ENCODE measurements at places on chromosomes 6 and 20. TPM values are rescaled to one million over a fixed set of nuclear protein-coding genes. Genes with fewer than 3 reads are reported as not detected.
A peak's percentile ranks its signal among the peaks of the same experiment; 100 is the strongest.

Gene CLDN20
- not detected for total RNA-seq

Gene RAET1L
- total RNA-seq, result not detected

GRCh38 chr20:33119725-33120720 is 40.6 kb downstream of the BPIFB4 start:
- DNase-seq, result peak; percentile 3
- no peaks in the 10 kb centered on the region for H3K27me3 ChIP-seq
- H3K27ac ChIP-seq, result no peak overlapping the region
- no peak overlapping the region for H3K4me3 ChIP-seq
- H3K4me1 ChIP-seq, result no peaks in the 10 kb centered on the region

- DNase-seq, result no peak
- no peaks in the 10 kb centered on the region for H3K36me3 ChIP-seq
- H3K27ac ChIP-seq, result no peak overlapping the region
Observed at GRCh38 chr6:156562636-156563035, 214.5 kb upstream of the ARID1B start.

DNA sequence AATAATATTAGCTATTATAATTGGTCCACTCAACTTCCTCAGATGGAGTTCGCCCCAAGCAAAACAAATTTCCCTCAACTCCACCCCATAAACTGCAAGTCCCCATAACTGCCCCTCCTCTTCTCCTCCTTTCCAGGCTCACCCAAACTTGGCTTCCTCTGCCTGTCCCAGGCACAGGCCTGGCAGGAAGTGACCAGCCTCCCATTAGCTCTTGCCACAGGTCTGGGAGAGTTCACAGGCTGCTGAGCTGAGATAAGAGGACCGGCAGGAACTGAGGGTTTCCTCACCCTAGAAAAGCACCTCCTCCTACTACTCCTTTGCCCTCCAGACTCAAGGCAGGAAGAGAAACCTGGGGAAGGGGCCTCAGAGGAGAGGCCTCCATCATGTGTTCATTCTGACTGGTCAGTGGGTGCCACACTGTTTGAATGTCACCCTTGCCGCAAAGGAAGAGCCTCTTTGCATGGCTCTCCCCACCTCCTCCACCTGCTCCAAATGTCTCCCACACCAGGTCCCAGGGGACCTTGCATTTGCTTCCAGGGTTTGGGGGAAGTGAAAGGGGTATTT is 24.5 kb upstream of the SMIM29 start:
- H3K27ac ChIP-seq, result no peak overlapping the region
- no peak overlapping the region for H3K4me3 ChIP-seq
- no peaks in the 10 kb centered on the region for H3K36me3 ChIP-seq
- no peaks in the 10 kb centered on the region for H3K4me1 ChIP-seq

DNA sequence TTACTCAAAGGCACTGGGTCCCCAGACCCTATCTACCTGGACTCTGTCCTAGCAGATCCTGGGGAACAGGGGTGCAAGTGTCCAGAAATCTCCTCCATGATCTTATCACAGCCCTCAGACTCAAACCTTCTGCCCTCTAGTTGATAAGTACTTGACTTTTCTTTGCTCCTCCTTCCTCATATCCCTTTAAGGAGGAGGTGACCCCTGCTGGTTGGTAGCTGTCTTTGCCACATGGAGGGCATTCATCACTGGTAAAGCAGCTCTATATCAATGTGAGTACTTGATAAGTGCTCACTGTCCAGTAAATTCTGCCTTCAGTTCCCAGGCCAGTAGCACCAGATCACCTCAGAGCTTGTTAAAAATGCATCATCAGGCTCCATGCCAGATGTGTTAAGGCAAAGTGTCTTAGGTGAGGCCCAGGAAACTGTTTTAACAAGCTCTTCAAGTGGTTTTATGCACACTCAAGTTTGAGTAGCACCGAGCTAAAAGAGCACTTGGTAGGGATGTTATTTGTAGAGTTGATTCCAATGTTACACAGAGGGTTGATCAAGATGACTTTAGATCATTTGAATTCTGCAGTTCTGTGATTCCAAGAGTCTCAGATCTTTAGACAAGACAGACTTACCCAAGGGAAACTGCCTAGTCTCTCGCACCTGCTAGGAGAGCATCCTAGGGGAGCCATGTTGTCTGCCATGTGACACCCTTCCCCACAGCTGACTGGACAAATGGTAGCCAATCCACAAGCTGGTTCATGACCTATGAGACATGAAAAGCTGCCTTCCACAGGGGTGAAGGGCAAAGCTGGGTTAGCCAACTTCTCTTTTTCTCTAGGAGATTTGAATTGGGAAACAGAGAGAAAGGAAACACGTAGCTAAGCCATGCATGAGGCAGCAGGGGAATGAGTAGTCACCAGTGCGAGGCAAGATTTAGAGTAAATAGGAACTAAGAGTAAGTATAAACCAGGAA is 18.6 kb downstream of the TREML2 start:
- H3K36me3 ChIP-seq, result no peaks in the 10 kb centered on the region
- no peaks in the 10 kb centered on the region for H3K4me1 ChIP-seq
- no peak overlapping the region for H3K4me3 ChIP-seq
- H3K27ac ChIP-seq, result no peak overlapping the region
- peak; percentile 84 for DNase-seq
- H3K27me3 ChIP-seq, result no peaks in the 10 kb centered on the region
